ENCODE measurements at places on chromosomes 5 and 9.

DNA sequence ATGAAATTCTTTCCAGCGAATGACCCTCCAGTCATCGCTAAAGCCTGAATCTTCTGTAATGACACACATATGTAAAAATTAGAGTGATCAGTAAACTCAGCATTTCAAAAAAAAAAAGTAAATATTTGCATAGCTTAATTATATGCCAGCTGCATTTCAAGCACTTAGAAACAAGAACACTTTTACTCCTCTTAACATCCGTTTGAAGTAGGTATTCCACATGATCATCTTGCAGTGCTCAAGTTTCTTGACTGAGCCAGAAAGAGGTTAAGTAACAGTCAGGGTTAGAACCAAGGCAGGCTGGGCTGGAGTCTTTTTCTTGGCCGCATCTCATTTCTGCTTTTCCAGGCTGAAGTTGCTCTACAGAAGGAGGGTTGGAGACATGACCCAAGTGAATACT lies 27.6 kb downstream of the EGFLAM start:
- DNase-seq, result no peak

DNA sequence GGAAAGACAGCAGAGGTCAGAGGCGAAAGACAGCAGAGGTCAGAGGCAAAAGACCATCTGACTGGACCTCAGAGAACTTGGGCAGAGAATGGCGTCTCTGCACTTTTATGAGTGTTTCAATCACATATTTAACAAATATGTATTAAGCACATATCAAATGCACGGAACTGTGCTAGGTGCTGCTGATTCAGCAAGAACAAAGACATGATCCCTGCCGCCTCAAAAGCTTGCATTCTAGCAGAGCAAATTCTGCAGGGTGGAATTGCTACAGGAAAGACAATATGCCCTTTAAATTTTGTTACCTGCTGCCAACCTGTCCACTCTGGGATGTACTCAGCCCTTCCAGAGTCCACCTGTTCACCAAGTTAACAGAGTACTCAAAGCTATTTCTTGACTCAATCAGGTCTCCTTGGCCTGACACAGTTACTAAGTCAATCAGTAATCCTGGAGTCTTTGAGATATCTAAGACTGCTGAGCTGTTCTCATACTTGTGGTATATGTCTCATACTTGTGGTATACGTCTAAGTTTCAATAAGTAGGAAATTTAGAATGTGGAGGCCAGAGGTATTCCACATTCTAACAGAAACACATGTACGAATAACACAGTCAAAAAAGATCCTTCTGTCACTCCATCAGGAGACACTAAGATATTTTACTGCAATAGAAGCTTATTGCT lies 131.8 kb downstream of the GNAQ start:
- DNase-seq, result no peak

GRCh38 chr5:17663182-17663581 lies 28.9 kb downstream of the TAF11L14 start:
- no peak for DNase-seq

DNA sequence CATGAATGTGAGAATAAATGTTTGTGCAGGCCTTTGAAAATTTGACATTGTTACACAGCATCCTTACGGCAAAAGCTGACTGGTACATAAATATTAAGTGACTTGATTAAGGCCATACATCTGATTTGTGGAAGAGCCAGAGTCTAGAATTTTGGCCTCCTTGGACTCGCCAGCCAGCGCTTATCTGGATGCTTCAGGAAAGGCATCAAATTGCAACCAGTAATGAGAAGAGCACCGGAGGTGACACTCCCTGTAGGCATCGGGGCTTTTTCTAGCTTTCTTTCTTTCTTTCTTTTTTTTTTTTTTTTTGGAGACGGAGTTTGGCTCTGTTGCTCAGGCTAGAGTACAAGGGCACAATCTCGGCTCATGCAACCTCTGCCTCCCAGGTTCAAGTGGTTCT lies 13.2 kb upstream of the IER5L start:
- no peak for DNase-seq

- peak; percentile 50 for DNase-seq
These were observed 54.6 kb upstream of the STXBP1 start for GRCh38 chr9:127557466-127557869.

GRCh38 chr9:137836831-137837241 lies 40.7 kb upstream of the CACNA1B start:
- no peak for DNase-seq

GRCh38 chr9:117763314-117763713 lies 59.1 kb downstream of the TLR4 start:
- DNase-seq, result no peak

GRCh38 chr5:149747833-149748366 lies 17.8 kb downstream of the PPARGC1B start:
- DNase-seq, result no peak

GRCh38 chr5:75199946-75200345 lies 36.7 kb downstream of the ANKRD31 start:
- no peak for DNase-seq

GRCh38 chr5:125582352-125582751 lies 835.9 kb upstream of the ZNF608 start:
- no peak for DNase-seq

GRCh38 chr5:1536322-1536845 lies 12.6 kb upstream of the LPCAT1 start:
- DNase-seq, result no peak

- no peak for DNase-seq
These were observed 434.9 kb upstream of the SMARCA2 start for GRCh38 chr9:1580215-1580614.

DNA sequence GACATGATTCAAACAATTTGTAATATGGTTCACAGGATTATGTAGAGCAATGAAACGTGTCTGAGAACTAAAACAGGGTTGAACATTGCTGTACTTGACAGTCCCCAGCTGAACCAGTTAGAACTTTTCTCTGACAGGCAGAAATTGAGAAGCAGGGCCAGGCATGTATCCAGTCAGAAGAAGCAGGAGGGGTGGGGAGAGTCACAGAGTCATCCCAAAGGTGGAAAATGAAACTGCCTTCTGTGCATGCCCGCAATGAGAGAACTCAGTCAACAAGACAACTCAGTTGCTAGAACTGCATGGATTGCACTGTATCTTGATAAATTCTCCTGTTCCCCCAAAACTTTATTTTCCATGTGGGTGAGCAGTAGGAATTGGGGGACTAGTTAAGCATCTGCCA lies 72.9 kb upstream of the PRLR start:
- no peak for DNase-seq

GRCh38 chr5:32984851-32985610 lies 273.9 kb downstream of the NPR3 start:
- DNase-seq, result no peak

DNA sequence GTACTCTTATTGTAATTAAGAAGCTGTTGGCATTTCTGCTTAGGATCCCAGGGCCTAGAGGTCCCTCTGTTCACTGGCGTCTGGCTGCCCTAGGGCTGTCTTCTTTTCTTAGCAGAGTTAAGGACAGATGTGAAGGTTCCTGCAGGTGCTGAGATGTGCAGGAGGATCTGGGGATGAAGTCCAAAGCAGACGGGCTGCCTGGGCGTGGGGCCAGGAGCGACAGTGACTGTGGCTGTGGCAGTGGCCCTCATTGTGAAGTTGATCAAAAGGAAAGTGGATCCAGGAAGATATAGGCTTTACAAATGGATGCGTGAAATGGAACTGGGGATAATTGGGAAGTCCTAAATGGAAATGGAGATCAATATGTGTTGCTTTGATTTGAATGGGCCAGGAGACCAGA lies 19.1 kb upstream of the SH3PXD2B start:
- DNase-seq, result no peak

GRCh38 chr9:106960258-106960657 lies 97.3 kb downstream of the ZNF462 start:
- DNase-seq, result no peak

GRCh38 chr5:138468133-138468965 lies 3.1 kb downstream of the EGR1 start:
- DNase-seq, result no peak

DNA sequence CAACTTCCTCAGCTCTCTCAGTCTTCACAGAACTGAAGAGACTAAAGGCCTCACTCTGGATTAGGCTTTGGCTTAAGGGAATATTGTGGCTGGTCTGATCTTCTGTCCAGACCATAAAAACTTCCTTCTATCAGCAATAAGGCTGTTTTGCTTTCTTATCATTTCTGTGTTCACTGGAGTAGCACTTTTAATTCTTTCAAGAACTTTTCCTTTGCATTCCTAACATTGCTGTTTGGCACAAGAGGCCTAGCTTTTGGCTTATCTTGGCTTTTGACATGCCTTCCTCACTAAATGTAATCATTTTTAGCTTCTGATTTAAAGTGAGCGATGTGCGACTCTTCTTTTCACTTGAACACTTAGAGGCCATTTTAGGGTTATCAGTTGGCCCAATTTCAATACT lies 88.7 kb upstream of the ACOT12 start:
- DNase-seq, result no peak

DNA sequence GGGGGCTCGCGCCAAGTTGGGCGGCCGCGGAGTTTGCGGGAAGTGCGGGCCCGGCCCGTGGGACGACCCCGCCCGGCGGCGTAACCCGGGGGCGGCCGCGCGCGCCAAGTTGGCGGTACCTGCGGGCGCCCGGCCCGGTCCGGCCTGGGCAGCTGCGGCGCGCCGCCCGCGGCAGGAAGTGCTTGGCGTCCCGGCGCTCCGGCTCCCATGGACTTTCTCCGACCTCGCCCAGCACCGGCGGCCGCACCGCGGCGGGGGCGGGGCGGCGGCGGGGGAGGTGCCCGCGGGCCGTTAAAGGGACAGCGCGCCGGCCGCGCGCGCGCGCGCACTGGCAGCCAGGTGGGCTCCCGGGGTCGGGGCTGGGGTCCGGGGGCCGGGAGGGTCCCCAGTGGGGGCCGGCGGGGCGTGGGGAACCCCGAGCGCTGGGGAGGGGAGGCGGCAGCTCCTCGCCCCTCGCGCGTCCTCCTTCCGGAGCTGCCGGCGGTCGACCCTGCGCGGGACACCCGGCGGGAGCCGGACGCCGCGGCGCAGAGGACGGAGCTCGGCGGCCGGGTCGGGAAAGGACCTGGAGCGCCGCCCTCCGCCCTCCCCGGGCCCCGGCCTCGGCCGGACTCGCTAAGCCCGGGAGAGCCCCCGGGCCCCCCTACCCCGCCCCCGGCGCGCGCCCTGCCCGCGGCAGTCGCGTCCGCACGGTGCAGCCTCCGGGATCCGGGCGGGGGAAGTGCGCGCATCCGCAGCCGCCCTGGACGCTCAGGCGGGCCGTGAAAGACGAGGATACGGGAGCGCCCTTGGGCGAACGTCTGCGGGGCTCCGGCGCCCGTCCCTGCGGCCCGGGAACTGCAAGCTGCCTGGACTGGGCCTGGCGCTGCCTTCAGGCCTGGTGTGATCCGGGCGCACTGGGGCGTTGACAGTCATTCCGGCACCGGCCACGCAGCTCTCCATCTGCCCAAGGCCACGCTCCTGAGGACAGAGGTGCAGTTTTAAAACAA lies at the start of gene NACC2:
TSS of gene NACC2 (minus strand) at position 220 of the 989 bp plus-strand sequence. CDS start 44,768 bp downstream, outside the sequence.
- peak; percentile 53 for DNase-seq

DNA sequence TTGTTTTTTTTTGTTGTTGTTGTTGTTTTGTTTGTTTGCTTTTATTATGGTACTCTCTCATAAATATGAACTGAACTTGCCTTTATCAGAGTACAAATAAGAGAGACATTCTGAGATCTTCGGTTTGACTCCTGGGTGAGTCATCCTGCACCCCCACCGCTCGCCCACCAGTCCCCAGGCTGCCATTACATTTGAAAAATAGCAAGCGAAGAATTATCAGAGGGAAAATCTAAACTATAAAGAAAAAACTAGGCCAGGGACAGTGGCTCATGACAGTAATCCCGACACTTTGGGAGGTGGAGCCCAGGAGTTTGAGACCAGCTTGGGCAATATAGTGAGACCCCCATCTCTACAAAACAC lies 122.1 kb upstream of the MAP3K1 start:
- no peak for DNase-seq

DNA sequence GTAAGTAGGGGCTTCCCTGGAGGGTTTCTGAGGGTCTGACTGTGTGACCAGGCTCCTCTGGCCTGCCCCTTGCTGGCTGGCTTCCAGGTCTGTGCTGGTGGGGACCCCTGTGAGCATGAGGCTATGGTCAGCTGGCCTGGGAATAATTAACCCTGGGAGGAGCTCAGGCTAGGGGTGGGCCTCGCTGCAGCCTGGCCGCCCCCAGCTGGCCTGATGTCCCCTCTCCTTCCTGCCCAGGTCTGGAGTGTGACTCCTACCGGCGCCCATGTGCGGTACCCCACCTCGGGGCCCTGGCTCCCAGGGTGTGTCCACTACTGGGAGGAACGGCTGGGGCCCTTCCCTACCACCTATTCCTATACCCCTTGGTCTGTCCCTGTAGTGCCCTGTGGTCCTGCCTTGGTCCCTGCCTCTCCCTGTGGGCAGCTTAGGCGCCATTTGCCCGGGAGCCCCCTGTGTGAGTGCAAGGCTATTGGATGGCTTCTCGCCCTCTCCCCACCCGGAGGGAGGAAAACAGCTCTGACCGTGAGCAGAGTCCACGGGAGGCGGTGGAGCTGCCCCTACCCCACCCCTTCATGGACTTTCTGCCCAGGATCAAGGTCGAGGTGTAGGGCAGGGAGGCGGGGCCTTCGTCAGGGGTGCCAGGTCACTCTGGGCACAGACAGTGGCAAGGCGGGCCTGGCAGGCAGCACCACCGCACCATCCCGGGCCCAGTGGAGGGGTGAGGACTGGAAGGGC lies 9.4 kb downstream of the RXRA start:
- no peak for DNase-seq

Measured in G401 (cell line).